ENCODE measurements at places on chromosomes 13 and 19. TPM values are rescaled to one million over a fixed set of nuclear protein-coding genes. Genes with fewer than 3 reads are reported as not detected.

- H3K36me3 ChIP-seq: no peaks in the 10 kb centered on the region
- no peak for DNase-seq
- H3K4me3 ChIP-seq: no peak overlapping the region
- H3K27me3 ChIP-seq: peaks cover 53% of the 10 kb centered on the region
Measured at GRCh38 chr19:29538651-29539050, 12.9 kb downstream of the VSTM2B start.

- no peak overlapping the region for H3K27ac ChIP-seq
- H3K36me3 ChIP-seq: no peaks in the 10 kb centered on the region
- H3K4me3 ChIP-seq: no peak overlapping the region
- DNase-seq: no peak
- H3K4me1 ChIP-seq: no peaks in the 10 kb centered on the region
Measured at GRCh38 chr13:54018485-54018884, 989.9 kb downstream of the OLFM4 start.

GRCh38 chr19:8610041-8610935 lies at the start of gene ADAMTS10:
Gene ADAMTS10, minus strand, starts transcription at chr19:8610715. Its CDS starts 5,005 bp downstream, at chr19:8605710.
- peak within 1 kb of the TSS; percentile 94 for H3K27ac ChIP-seq
- peaks cover 6% of the 10 kb centered on the region for H3K36me3 ChIP-seq
- peaks cover 4% of the 10 kb centered on the region for H3K27me3 ChIP-seq
- peaks cover 16% of the 10 kb centered on the region for H3K4me1 ChIP-seq
- H3K4me3 ChIP-seq: peak within 1 kb of the TSS; percentile 85

DNA sequence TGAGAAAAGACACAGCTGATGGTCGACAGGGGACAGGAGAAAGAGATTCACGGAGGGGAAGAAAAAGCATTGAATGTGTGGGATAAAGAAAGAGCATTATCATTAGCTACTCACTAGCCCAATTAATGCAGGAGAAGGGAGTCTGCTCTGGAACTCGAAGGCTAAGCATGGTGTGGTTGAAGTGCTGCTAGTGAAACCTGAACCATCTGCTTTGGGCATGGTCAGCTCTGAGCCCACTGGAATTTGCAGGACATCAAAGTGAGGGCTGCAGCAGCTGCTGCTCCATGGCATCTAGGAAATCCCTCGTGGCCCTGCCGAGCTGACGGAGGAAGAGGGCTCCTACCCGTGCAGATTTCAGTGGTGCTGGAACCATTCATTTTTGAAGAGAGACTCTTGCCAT lies 320.3 kb downstream of the ATP8A2 start:
- H3K36me3 ChIP-seq: no peaks in the 10 kb centered on the region
- H3K4me3 ChIP-seq: no peak overlapping the region
- no peak for DNase-seq
- H3K27me3 ChIP-seq: peaks cover 15% of the 10 kb centered on the region

DNA sequence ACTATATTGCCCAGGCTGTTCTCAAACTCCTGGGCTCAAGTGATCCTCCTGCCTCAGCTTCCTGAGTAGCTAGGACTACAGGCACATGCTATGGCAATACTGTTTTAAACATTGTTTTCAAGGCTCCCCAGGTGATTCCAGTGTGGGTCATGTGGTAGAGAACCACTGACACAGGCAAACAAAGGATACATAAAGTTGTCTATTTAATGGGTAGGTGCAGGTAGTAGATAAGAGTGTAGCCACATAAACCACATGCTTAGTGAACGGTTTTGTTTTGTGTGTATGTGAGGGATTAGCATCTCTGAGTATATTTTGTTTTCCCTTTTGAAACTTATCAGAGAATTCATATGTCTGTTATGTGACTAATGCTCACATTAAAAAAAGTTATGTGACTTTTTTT lies 36.7 kb downstream of the USPL1 start:
- H3K36me3 ChIP-seq: peaks cover 32% of the 10 kb centered on the region
- peaks cover 4% of the 10 kb centered on the region for H3K4me1 ChIP-seq
- no peaks in the 10 kb centered on the region for H3K27me3 ChIP-seq

DNA sequence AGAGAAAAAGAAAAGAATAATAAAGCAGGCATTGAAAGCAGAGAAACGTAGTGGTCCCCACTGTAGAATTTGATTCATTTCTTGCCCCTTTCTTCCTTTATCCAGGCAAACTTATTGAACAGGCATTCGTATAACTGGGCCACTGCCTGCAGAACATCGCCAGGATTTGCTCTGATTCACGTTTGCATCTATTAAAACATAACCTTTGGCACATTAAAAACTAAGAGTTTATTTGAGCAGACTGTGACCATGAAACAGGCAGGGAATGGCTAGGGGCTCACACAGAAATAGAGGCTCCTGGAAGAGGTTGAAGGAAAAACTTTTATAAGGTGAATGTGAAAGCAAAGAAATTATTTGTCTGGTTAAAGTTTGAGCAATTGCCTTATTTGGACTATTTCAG lies 12.5 kb upstream of the SUPT20H start:
- H3K27ac ChIP-seq: no peak overlapping the region
- no peak for DNase-seq
- no peaks in the 10 kb centered on the region for H3K36me3 ChIP-seq

- no peak for DNase-seq
- H3K27ac ChIP-seq: no peak overlapping the region
- H3K4me3 ChIP-seq: no peak overlapping the region
- H3K36me3 ChIP-seq: no peaks in the 10 kb centered on the region
- peaks cover 37% of the 10 kb centered on the region for H3K27me3 ChIP-seq
- H3K4me1 ChIP-seq: no peaks in the 10 kb centered on the region
Measured at GRCh38 chr19:42114412-42114811, 17.8 kb downstream of the POU2F2 start.

GRCh38 chr13:112967686-112968379 lies 1.2 kb upstream of the MCF2L start:
- no peak overlapping the region for H3K27ac ChIP-seq
- no peaks in the 10 kb centered on the region for H3K36me3 ChIP-seq
- no peaks in the 10 kb centered on the region for H3K27me3 ChIP-seq
- H3K4me1 ChIP-seq: peaks cover 9% of the 10 kb centered on the region
- DNase-seq: no peak

GRCh38 chr13:66139250-66139649 lies 1090.9 kb downstream of the PCDH9 start:
- no peak for DNase-seq
- no peaks in the 10 kb centered on the region for H3K27me3 ChIP-seq
- peaks cover 10% of the 10 kb centered on the region for H3K4me1 ChIP-seq
- no peak overlapping the region for H3K27ac ChIP-seq
- H3K36me3 ChIP-seq: no peaks in the 10 kb centered on the region
- H3K4me3 ChIP-seq: no peak overlapping the region

GRCh38 chr19:46530636-46531035 lies 35.0 kb upstream of the PNMA8B start:
- H3K36me3 ChIP-seq: no peaks in the 10 kb centered on the region
- H3K4me3 ChIP-seq: no peak overlapping the region
- H3K27ac ChIP-seq: no peak overlapping the region
- peaks cover 1% of the 10 kb centered on the region for H3K4me1 ChIP-seq
- no peak for DNase-seq

DNA sequence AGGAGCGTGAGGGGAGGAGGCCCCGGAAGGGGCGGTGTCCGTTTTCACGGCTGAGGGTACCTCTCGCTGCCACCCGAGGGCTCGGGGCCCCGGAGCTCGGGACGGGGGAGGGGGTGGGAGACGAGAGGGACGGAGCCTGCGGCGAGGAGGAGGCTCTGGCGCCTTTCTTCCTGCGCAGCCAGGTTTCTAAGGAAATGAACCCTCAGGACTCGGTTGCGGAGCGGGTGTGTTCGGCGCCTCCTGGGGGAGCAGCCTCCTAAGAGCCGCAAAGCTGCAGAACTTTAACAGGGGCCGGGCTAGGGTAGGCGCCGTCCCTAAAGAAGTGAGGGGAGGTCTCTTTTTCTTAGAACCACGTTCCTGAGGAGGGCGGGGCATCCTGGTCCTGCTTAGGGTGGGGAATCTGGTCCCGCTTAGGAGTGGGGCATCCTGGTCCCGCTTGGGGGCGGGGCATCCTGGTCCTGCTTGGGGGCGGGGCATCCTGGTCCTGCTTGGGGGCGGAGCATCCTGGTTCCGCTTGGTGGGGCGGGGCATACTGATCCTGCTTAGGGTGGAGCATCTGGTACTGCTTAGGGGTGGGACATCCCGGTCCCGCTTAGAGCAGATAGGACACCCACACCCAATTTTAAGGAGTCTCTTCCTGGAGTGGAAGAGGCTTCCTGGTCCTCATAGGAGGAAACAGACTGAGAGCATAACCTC lies 6.2 kb downstream of the SYT5 start:
- peak overlapping the region; percentile 62 for H3K4me3 ChIP-seq

DNA sequence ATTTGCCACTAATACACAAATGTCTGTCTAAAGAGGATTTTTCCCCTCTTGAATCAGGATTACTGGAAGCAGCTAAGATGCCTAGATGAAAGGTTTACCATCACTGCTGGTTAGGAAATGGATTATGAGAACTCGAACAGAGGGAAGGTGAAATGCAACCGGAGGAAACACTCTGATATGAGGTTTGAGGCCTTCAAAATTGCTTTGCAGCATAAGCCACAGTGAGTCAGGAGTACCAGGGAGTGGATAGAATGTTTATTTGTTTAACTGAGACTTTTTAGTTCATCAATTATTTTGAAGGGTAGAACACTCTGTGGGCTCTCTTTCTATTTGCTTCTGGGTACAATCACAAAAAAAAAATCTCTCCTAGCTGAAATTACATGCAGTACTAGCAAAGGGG lies 18.1 kb downstream of the CDADC1 start:
- H3K27ac ChIP-seq: no peak overlapping the region
- no peak overlapping the region for H3K4me3 ChIP-seq
- H3K4me1 ChIP-seq: peaks cover 2% of the 10 kb centered on the region
- H3K27me3 ChIP-seq: no peaks in the 10 kb centered on the region
- H3K36me3 ChIP-seq: peaks cover 5% of the 10 kb centered on the region
- DNase-seq: no peak

GRCh38 chr19:2309734-2310362 lies 1.9 kb upstream of the LINGO3 start:
- peaks cover 50% of the 10 kb centered on the region for H3K27me3 ChIP-seq
- no peak overlapping the region for H3K27ac ChIP-seq
- H3K36me3 ChIP-seq: peaks cover under 1% of the 10 kb centered on the region

GRCh38 chr13:59746291-59746962 lies 417.3 kb downstream of the DIAPH3 start:
- H3K4me3 ChIP-seq: no peak overlapping the region
- H3K27me3 ChIP-seq: no peaks in the 10 kb centered on the region
- no peak for DNase-seq
- H3K36me3 ChIP-seq: no peaks in the 10 kb centered on the region

DNA sequence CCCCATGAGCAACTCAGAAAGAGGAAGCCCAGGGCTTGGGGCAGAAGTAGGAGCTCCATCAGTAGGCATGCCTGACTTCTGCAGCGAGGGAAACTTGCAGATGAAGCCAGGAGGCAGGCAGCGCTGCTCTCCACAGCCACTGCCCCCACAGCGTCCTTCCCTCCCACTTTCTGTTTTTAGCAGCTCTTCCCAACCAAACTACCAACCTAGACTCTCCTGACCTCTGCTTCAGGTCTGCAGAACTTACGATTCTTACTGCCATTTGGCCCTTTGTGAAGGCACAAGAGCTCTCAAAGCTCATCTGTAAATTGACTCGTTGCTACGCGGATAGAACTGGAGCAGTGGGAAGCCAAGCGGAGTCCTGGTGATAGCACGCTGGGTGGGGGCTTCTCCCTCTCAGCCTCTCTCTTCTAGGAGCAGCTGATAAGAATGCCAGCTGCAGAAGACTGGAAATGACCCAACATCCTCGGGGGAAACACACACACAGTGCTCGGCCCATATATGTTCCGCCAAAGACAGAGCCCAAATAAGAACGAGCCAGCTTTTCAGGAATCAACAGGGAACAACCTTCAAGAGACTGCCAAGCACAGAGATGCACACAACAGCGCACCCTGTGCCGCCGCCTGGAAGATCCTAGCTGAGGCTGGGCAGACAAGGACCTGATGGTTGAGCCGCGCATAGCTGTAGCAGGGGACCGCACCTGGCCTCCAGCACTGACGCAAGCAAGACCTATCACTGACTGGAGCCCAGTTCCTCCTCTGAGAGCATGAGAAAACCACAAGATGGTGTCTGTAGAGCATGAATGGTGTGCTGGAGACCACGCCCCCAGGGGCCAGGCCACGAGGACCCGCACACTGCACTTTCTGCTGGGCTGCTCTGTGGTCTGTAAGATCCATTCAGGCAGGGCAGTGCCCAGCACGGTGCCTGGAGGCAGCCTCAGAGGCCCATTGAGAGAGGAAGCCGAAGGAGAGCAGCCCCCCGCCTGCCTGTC lies 15.9 kb upstream of the SLC35E1 start:
- H3K4me3 ChIP-seq: no peak overlapping the region
- no peaks in the 10 kb centered on the region for H3K36me3 ChIP-seq
- H3K27ac ChIP-seq: peak overlapping the region; percentile 65
- no peak for DNase-seq
- peaks cover 23% of the 10 kb centered on the region for H3K4me1 ChIP-seq

GRCh38 chr19:41917676-41918075 lies 10.6 kb downstream of the ERFL start:
- no peak overlapping the region for H3K4me3 ChIP-seq
- H3K4me1 ChIP-seq: no peaks in the 10 kb centered on the region
- no peaks in the 10 kb centered on the region for H3K36me3 ChIP-seq
- peaks cover 28% of the 10 kb centered on the region for H3K27me3 ChIP-seq

DNA sequence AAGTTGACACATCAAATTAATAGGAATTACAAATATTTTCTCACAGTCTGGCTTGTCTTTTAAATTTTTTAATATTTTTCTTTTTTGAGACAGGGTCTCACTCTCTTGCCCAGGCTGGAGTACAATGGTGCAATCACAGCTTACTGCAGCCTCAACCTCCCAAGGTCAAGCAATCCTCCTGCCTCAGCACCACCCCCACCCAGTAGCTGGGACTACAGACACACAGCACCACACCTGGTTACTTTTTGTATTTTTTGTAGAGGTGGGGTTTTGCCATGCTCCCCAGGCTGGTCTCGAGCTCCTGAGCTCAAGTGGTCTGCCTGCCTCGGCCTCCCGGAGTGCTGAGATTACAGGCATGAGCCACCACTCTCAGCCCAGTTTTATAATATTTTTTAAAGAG lies 72.0 kb downstream of the SPATA13 start:
- H3K36me3 ChIP-seq: peaks cover 1% of the 10 kb centered on the region
- no peak overlapping the region for H3K4me3 ChIP-seq
- no peak for DNase-seq
- no peaks in the 10 kb centered on the region for H3K27me3 ChIP-seq
- peaks cover 21% of the 10 kb centered on the region for H3K4me1 ChIP-seq
- no peak overlapping the region for H3K27ac ChIP-seq

- no peaks in the 10 kb centered on the region for H3K27me3 ChIP-seq
- H3K4me1 ChIP-seq: no peaks in the 10 kb centered on the region
- H3K4me3 ChIP-seq: no peak overlapping the region
- H3K36me3 ChIP-seq: peaks cover 40% of the 10 kb centered on the region
- DNase-seq: no peak
Measured at GRCh38 chr19:24052811-24053210, 34.2 kb upstream of the ZNF254 start.

DNA sequence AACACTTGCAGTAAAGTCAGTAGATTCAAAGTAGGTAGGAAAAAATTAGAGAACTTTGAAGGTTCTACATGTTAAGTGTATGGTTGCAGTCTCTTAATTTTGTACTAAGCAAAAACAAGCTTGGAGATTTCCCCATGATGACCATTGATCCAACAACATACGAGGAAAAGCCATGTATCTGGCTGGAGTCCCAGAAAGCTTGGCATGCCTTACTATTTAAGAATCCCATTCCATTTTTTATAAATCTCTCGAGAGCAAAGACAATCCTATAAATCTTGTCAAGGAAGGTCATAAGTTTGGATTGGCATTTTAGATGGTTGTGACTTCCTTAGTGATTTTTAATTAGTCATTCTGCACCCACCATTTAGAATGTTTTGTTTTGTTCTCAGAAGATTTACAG lies 495.9 kb downstream of the GPC5 start:
- H3K27ac ChIP-seq: no peak overlapping the region
- H3K4me1 ChIP-seq: no peaks in the 10 kb centered on the region
- H3K36me3 ChIP-seq: no peaks in the 10 kb centered on the region
- H3K27me3 ChIP-seq: no peaks in the 10 kb centered on the region
- no peak for DNase-seq

The FUT3 gene
- not detected for total RNA-seq

The DACH1 gene
- total RNA-seq: 37.1 TPM

The C19orf73 gene
- 1.5 TPM for total RNA-seq

The PLIN4 gene
- total RNA-seq: 0.93 TPM

The VSTM2B gene
- not detected for total RNA-seq

The NPAS1 gene
- 2.2 TPM for total RNA-seq
